ENCODE measurements at places on chromosomes 12 and 14.

GRCh38 chr14:106201376-106201775, 675.0 kb downstream of the TMEM121 start:
- no peak for DNase-seq

DNA sequence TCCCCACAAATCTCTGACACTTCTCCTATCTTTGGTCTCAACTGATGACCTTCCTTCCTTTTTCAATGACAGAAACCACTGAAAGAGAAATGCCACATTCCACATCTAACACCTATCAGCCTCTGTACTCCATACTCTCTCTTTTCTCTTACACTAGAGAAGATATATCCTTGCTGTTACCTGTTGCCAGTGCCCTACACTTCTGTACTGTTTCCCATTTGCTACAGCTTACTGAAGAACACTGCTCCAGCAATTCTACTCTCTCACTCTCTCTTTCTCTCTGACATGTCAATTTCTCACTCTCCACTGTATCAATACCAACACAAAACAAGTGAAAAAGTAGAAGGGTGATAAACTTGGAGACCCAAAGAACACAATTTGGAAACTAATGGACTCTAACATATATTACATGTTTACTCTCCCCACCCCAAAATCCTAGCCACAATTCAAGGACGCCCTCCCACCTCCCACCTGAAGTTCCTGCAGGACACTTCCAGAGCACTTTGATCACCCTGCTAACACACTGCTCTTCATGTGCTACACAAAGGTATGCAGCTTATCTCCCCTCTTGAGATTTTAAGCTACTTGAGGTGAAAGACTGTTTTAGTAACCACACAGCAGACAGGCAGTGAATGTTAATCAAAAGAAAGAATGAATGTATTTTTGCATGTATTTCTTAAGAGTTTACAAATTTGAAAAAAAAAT, 95.0 kb downstream of the MED13L start:
- DNase-seq = no peak

DNA sequence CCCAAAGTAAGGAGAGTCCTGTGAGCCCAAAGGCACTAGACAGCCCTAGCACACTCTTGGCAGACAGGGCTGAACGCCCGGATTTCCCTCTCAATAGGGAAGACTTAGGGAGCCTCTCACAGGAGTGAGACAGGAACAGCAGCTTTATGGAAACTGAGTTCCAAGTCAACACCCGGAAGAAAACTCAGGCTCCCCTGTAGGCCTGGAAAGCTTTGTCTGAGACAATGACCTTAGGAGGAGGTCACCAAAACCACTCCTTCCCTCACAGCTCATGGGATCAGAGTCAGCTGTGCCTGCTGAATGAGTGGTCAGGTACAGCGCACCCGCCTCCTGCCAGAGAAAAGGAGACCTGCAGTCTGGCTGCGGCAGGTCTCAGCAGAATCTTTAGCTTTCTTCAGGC, 229.5 kb downstream of the CACNA1C start:
- DNase-seq = no peak

GRCh38 chr14:49623941-49624839, 3.6 kb downstream of the MGAT2 start:
- peak; percentile 41 for DNase-seq

DNA sequence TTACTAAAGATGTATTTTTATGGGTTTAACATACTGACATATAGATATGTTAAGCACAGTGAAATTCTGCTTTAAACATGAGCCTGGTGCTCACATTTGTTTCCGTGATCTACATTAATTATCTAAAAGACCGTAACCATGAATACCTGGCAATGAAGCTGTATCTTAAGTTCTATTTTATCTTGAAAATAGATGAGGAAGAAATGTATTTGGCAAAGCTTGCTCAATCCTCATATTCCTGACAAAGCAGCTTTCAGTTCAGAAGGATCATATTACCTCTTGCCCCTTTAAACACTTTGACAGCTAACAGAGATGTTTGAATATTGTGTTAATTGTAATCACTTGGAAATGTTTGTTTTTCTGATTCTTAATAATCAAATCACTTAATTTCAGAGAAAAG, 9.8 kb downstream of the EPYC start:
- DNase-seq = no peak

DNA sequence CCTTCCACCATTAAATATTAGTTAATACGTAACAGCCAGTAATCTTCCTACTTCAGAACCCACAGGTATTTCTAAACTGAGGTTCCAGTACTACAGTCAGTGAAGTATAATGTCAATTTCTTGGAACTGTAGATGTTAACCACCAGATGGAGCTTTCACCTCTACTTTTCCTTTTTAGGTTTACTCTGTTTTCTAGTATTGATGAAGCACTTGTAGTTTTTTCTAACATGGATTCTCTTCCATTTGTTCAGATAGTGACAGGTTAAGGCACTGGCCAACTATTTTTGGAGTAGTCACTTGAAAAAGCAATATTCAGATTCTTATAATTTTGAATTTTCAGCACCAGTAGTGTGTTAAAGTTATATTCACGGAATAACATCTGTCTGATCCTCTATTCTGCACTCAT, 4.6 kb upstream of the SEC23A start:
- no peak for DNase-seq

- DNase-seq = no peak
Observed at GRCh38 chr14:33561488-33562175, 389.2 kb downstream of the EGLN3 start.

GRCh38 chr12:109863847-109864712, 16.3 kb downstream of the GLTP start:
- DNase-seq = no peak

- no peak for DNase-seq
Observed at GRCh38 chr12:2431810-2432209, 363.0 kb upstream of the FKBP4 start.

GRCh38 chr14:39015360-39015961, 87.6 kb downstream of the SEC23A start:
- DNase-seq = peak; percentile 51

DNA sequence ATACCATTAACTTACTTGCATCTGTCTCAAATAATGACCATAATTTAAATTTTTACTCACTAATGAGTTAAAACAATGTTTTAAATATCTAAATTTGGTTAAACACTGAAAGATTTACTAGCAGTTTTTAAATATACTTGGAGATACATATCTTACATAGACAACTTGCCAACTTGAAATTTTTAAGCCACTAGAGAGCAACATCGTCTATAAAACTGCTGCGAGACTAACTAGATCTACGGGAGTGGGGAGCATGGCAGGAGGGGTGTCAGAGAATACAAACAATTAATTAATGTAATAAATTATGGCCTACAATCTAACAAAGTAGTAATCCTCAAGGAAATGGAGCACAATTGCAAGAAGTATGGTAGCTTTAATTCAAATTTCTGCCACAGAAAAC, 120.4 kb downstream of the LRRIQ1 start:
- no peak for DNase-seq

DNA sequence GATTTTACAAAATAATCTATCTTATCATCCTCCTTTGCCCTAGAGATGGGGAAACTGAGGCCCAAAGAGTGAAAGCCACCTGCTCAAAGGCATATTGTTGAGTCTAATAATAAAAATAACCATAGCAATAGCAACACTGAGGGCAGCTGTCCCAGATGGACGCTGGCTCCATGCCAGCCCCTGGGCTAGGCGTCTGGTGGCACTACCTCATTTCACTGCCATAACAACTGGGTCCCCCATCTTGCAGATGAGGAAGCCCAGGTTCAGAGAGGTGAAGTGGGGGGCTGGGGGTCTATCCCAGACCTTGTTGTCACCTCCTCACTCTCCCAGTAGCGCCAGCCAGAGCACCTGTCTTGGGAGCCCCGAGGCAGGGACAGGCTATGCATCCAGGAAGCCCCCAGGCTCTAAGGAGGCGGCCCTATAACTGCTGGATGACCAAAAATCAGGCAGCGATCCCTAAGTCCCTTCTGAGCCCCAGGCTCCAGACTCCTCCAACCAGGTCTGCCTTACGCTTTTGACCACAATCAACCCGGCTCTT, 12.8 kb downstream of the BDKRB2 start:
- DNase-seq = no peak

- DNase-seq = no peak
Observed at GRCh38 chr14:60278350-60278749, 29.3 kb downstream of the PPM1A start.

GRCh38 chr12:58640314-58640713, 280.0 kb downstream of the LRIG3 start:
- DNase-seq = no peak

DNA sequence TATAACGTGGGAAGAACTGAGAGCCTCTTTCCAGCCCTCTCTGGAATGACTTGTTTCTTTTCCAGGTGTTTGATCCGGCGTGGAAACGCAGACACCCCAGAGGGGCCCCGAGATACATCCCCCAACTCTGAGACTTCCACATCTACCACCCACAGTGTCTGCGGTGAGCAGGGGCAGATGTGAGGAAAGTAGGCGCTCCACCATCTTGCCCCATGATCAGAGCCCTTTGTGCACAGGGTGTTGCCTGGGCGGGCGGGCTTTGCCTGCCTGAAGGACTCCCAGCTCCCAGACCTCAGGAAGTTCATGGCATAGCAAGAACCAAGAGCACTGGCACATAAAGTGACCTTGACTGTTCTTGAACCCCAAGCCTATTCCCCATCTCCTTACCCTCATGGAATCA, 2.8 kb downstream of the CARMIL3 start:
- DNase-seq = no peak

- DNase-seq = no peak
Observed at GRCh38 chr12:4228122-4228580, 45.4 kb upstream of the CCND2 start.

DNA sequence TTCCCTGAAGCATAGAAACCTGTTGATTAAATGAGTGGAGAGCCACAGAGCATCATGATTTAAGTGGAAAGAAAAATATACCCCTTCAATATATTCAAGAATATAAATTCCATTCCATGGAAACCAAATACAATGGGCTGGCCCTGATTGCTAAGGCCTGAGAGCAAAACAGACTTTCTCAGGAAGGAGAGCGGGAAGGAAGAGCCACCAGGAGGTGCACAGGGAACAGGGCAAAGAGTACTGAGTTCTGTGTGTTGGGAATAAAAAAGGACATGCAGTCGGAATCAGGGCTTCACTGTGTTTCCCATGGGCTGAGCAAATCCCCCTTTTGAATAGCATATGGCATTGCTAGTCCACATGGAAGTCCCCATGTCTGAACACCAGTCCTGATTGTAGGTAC, 69.7 kb upstream of the PLEKHG3 start:
- DNase-seq = no peak

- no peak for DNase-seq
Observed at GRCh38 chr14:85695300-85695699, 165.4 kb downstream of the FLRT2 start.

DNA sequence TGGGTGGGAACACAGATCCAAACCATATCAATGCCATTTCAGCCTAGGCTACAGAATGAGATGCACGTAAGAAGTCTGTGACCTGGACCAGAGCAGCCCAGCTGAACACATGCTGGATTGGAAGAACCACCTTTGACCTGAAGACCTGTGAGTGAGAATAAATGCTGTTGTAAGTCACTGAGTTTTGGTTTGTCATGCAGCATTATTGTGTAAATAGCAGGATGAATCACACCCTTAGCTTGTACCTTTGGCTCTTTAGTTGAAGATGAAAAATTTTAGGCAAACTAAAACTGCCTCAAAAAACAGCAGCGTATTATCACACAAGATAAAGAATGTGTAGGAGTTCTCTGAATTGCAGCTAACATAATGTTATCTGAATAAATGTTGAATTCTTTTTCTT, 199.4 kb upstream of the LRIG3 start:
- DNase-seq = no peak

DNA sequence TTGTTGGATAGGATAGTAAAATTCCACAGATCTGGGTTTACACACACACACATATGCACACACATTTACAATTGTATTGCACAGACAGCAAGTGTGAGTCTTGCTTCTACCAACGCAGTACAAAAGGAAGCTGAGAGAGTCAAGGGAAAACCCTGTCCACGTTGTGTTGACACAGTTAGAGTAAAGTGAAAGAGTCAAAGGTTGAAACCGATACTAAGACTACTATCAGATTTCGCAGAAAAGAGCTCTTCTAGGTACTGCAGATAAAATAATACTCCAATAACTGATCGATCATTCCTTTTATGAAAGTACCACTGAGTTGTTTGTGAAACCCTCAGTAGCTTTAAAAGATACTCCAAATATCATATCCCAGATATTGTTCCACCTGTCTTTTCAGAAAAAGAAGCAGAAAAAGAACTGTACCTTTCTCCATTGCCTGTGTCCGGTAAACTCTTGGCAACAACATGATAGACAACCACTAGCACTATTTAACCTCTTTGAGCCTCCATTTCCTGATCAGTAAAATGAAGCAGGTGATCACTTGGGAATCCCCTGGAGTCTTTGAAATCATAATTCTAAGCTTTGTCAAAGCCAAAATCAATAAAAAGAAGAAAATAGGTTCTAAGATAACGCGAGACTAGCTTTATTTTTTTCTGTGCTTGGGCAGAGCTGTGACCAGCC, 224.6 kb upstream of the FOXN3 start:
- DNase-seq = peak; percentile 61

- peak; percentile 73 for DNase-seq
Observed at GRCh38 chr14:103606963-103607668, 21.9 kb upstream of the KLC1 start.

- DNase-seq = no peak
Observed at GRCh38 chr12:50127546-50127945, 15.5 kb downstream of the COX14 start.

- DNase-seq = no peak
Observed at GRCh38 chr12:126607867-126608266, 1542.6 kb downstream of the AACS start.

DNA sequence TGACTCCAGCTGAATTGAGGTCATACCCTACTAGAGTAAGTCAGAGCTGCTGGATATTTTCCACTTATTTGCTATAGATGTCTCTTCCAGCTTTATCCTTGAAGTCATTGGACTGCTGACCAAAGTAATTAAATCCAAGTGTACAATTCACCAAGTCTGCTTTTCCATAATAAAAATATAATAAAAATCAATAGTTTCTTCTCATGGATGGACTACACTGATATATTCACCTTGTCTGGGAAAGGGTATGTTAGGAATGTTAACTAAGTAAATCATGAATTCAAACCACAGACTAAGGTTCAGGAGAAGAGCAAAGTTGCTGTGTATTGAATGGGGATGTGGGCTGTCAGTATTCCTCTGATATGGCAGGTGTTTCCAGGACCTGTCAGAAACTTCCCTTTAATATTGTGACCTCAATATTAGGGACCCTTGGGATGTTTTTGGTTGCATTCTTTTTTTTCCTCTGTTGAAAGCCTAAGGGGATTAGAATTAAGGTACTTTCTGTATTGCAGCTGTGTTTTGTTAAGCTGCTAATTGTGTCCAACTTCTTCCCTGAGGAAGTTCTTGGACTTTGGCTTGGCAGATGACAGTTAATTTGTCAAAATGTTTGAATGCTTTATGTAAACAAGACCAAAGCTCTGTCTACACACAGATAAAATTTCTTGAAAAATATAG, 284.0 kb downstream of the ATP23 start:
- DNase-seq = no peak

GRCh38 chr14:63362389-63362819, 43.7 kb upstream of the GPHB5 start:
- no peak for DNase-seq

All from activated naive CD4-positive, alpha-beta T cell treated with anti-CD3 and anti-CD28 coated beads for 36 hours (primary cell).